Naive thymus-derived CD8-positive, alpha-beta T cell (primary cell): ENCODE measurements at places on chromosomes 3 and 15.

- DNase-seq: no peak
Measured at GRCh38 chr15:54500330-54500729, 522.1 kb downstream of the UNC13C start.

DNA sequence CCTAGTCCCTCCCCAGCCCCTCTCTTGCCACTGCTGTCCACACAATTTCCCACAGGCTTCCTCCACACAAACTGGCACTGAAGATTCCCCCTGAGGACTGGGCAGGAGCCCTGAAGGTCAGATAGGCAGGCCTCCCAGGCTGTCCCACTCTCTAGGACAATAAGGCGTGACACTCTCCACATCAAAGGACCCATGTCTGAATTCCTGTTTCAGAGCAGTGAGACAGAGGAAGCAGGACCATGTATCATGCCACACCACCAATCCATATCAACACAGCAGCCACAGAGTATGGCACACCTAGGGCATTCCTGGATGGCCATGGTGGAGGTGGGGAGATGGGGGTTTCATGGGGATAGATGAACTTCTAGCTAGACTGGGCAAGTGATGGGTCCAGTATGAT lies 13.8 kb upstream of the CCR1 start:
- DNase-seq: no peak

DNA sequence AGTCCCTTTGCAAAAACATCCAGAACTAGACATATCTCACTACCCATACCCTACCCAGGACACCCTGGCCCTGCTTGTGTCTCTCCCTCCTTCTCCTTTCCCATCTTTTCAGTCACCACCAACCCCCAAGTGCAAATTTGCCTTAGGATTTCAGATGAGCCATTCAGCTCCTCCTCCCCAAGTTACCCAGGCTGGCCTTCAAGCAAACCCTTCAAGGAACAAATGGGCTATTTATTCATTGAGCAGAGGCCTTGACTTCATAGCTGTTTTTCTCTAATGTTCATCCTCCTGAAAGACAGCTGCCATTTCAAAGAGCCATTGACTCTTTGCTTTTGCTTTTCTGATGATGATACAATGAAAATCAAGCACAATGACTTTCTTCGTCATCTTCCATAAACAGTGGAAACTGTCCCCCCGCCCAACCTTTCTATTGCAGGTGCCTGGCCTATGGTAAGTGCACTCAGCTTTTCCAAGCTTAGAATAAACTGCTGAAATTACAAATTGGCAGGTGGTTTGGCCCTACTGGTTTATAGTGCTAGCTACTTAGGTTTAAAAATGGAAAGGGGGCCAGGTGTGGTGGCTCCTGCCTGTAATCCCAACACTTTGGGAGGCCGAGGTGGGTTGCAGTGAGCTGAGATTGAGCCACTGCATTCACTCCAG lies 26.1 kb upstream of the KLHL6 start:
- no peak for DNase-seq

GRCh38 chr3:56197991-56198390 lies 270.3 kb downstream of the ERC2 start:
- no peak for DNase-seq

- no peak for DNase-seq
Measured at GRCh38 chr3:45207446-45207845, 18.6 kb downstream of the TMEM158 start.

- DNase-seq: no peak
Measured at GRCh38 chr3:124333931-124334640, 342.2 kb upstream of the ROPN1 start.

DNA sequence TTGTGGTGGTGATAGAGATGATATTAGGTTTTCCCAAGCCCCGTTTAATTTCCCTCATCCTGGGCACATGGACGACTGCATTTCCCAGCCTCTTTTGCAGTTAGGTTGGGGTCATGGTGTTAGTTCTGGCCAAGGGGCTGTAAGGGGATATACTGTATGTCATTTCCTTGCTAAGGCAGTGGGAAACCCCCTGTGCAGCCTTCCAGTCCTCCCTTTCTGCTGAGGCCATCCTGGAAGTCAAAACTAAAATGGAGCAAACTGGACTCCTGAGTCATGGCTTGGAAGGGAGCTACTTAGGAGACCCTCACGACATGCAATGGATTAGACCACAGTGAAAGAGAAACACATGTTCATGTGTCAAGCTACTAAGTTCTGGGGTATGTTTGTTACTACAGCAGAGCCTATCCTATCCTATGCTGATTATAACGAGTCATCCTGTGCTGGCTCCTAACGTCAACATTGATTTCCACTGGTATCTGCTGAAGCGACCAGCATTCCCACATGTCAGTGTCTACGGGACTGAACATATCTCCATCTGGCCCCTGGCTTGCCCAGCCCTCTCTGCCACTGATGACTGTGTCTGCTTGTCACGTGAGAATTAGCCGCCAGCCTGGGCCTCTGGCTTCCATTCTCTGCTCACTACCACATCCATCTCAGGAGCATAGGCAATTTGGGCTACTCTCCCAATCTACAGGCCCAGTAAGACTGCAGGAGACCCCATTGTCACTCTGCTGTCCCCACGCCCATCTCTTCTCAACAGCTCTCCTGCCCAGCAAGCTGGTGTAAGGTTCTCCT lies 85.6 kb upstream of the MEF2A start:
- no peak for DNase-seq

- no peak for DNase-seq
Measured at GRCh38 chr15:94970802-94971201, 739.4 kb downstream of the MCTP2 start.

- DNase-seq: no peak
Measured at GRCh38 chr3:167198949-167199600, 181.0 kb downstream of the ZBBX start.

- DNase-seq: no peak
Measured at GRCh38 chr15:98413933-98414546, 234.3 kb upstream of the IGF1R start.

- no peak for DNase-seq
Measured at GRCh38 chr15:31021067-31021665, 29.7 kb upstream of the MTMR10 start.

DNA sequence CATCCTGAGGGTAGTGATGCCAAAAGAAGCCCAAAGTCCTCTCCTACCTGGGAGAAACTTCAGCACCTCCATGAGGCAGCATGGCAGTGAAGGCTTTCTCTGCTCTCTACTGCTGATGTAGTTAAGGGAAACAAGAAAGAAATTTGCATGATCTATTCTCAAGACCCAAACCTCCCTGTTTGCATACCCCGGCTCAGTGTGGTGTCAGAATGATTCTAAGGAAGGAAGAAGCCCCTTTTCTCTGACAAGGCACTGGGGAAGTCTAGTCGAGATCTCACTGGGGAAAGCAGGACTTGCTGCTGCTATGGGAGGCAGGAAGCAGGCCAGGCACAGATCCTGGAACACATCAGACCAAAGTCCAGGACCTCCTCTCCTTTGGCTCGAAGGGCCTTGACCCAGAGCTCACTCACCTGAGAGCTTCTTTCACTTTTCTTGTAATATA lies 89.4 kb upstream of the ICE2 start:
- no peak for DNase-seq

GRCh38 chr15:67836477-67836876 lies 3.4 kb downstream of the RNU6-1 start:
- DNase-seq: peak; percentile 71

GRCh38 chr3:186520957-186521842 lies 23.0 kb downstream of the CRYGS start:
- no peak for DNase-seq

GRCh38 chr3:176941689-176942088 lies 255.6 kb downstream of the TBL1XR1 start:
- no peak for DNase-seq
